Body of pancreas (tissue), 4 donors: ENCODE measurements at places on chromosomes 7 and 10. TPM values are rescaled to one million over a fixed set of nuclear protein-coding genes. Genes with fewer than 3 reads are reported as not detected.

- no peak for DNase-seq
These were observed 243.8 kb upstream of the MDFIC start for GRCh38 chr7:114678116-114678515.

DNA sequence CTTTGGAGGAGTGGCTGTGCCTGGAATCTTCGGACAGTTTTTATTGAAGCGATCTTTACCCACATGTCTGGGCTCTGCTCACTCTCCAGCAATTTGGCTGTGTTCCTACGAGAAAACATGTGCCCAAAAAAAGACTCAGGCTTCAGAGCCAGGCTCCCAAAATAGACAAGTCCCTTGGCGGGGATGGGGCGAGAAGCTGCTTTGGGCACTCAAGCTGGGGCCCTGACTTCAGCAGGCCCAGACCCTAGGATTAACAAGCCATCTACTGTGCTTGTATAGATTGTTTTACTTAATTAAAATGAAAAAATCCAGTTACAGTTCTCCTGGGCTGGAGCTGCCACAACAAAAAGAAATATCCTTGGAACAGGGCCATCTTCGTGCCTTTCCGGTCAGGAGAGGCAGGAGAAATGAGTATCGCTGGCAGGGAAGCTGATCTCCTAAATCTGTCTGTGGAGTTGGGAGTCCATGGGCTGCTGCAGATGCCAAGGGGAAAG, 51.4 kb upstream of the PDCD4 start:
- peak; percentile 54 for DNase-seq

Gene EN2
- total RNA-seq = not detected

GRCh38 chr10:45555795-45556194, 116.8 kb downstream of the ZFAND4 start:
- DNase-seq = no peak

DNA sequence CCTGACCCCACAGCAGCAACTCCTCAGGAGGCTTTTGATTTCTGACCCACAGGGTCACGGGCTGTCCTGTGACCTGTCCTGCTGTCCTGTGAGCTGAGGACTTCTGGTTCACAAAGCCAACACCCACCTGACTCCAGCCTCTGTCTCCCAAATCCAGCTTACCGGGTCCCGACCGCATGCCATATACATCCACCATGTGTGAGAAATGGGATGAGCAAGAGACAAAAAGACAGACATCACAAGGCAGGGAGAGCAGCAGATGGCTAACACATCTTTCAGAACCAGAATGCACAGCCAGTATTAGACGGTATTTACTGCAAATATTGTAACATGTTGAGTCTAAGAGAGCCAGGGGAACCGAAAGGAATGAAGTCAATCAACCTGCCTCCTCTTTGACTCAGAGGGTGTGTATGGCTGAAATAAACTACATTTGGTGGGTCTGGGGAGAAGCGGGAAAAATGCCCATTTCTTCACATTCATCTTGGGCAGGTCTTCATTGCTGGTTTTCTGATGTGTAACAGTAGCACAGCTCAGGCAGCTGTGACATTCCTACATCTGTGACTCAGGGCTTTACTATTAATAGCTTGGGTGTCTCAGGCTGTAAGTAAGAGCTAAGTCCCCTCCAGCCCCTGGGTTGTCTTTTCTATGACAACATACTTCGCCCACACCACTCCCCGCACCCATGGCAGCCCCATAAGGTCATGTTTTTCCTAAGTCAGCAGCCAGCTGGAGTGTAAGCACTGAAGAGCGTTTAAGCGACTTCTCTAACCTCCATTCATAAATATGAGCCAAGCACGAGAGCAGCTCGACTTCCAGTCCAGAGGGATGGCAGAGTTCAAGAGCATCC, 25.0 kb downstream of the ABLIM1 start:
- peak; percentile 26 for DNase-seq

DNA sequence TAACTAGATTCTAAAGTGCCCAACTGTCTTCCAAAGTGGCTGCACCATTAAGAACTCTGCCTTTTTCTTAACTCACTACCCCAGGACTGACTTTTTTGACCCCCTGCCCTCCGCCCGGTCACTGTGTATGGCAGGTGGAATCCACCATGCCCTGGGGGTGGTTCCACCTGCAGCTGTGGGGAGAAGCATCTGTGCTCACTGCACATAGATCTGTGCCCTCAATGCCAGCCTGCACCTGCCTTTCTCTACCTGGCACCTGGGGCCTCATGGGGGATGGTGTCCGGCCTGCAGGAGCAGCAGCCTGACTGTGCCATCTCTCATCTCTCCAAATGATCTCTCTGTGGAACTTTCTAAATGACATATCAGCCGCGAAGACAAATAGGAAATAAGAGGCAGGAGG, 353.5 kb downstream of the PAXIP1 start:
- DNase-seq = no peak

DNA sequence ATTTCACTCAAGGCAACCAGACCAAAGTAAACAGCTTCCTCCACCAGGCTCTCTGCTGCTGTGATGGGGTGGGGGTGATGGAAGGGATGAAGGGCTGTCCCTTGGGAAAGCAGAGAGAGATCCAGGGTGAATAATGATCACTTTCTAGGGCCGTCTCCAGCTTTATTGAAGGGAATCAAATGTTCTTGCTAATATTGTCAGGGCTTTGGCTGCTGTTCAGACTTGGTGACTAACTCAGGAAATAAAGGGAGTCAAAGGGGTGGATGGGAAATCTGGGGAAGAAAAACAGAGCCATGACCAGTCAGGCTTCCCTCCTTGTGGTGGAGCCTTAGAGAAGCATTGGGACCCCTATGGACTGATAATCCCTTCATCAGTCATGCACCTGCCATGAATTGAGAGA, 196.2 kb upstream of the AGK start:
- DNase-seq = no peak

Gene PRSS2
- 15,993 TPM for total RNA-seq

Gene ANLN
- total RNA-seq = 1.6 TPM

DNA sequence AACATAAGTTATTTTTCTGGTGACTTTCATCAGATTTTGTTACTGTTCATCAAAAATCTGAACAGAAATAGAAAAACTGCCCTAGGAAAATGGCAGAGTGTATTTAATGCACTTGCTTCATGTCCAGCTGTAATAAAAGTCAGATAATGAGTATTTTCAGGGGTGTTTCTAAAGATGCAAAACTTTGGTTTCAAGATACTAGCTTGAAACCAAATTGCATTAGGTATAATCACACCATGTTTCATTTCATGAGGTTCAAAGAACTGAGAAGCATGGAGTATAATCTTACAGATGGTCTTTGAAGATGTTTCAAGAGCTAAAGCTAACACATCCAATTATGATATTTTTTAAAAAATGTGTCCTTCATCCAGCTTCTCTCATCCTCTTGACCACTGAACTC, 128.9 kb downstream of the NRCAM start:
- no peak for DNase-seq

Gene AGBL3
- 0.33 TPM for total RNA-seq

DNA sequence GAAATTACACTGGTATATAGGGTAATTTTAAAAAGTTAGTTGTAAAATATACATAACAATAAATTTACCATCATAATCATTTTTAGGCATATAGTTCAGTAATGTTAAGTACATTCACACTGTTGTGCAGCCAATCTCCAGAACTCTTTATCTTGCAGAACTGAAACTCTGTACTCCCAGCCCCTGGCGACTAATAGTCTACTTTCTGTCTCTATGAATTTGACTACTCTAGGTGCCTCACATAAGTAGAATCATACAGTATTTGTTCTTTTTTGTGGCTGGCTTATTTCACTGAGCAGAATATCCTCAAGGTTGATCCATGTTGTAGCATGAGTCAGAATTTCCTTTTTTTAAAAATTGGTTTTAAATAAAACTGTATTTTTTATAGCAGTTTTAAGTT, 41.4 kb downstream of the NRF1 start:
- DNase-seq = no peak

Gene SOSTDC1
- total RNA-seq = not detected

- no peak for DNase-seq
These were observed 16.2 kb downstream of the CHST3 start for GRCh38 chr10:71980181-71981014.

DNA sequence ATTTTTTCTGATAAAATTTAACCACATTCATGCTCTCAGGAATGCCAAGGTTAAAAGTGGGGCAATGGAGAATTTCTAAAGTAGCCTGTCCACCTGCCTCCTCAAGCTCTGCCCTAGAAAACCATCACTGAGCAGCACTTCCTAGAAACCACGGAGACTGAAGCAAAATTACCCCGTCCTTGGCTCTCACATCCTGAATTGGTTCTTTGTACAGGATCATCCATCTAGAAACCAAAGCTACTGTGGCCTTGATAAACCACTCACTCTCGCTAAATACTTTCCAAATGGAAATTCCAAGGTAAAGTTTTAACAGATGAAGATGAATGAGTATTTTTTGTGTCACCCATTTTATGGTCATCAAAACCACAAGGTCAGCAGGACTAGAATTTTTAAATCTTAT, 96.6 kb downstream of the AVL9 start:
- DNase-seq = no peak

DNA sequence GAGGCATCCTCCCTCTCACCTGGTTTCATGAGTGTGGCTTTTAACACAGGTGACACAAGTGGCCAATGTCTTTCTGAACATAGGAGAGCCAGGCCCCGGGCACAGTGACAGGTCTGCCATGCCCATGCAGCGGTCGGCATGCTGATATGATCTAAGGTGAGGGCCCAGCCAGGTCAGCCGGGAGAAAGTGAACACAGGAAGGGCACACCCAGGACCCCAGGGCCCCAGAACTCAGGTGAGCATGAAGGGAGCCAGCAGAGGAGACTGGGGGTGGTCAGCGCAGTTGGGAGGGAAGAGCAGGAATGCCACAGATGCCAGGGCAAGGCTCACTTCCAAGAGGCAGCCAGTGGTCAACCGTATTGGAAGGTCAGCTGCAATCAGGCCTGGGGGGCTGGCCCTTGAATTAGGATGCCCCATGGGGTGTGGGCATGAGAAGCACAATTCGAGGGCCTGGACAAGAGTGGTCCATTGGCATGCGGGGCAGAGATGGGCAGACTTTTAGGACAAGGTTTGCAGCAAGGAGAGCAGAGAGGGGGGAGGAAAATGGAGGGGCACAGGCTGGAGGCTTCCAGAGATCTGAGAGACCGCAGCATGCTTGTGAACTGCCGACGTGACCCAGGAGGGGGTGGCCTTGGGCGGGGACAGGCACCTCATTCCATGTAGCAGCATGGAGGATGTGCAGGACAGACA, 3.9 kb upstream of the INPP5A start:
- DNase-seq = peak; percentile 9

- no peak for DNase-seq
These were observed 17.9 kb upstream of the MYL7 start for GRCh38 chr7:44158873-44159631.

DNA sequence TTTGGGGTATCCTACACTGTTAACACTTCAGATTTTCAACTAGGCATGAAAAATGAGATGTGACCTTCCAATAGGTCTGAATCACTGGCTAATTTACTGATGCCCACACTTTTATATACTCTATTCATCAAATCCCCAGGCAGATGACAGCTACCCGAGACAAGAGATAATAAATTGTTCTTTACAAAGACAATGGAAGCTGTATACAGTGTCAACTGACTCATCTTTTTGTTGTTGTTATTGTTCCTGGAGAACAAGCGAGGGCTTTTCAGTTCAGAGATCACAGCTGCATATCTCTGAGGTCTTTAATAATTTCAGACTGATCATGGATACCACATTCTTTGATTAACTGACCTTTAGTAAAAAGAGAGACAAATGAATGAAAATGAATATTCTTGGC, 228.9 kb downstream of the SDHAF3 start:
- DNase-seq = no peak

Gene SPAG6
- total RNA-seq = 0.26 TPM

GRCh38 chr10:36114141-36114540, 472.0 kb upstream of the FZD8 start:
- no peak for DNase-seq

DNA sequence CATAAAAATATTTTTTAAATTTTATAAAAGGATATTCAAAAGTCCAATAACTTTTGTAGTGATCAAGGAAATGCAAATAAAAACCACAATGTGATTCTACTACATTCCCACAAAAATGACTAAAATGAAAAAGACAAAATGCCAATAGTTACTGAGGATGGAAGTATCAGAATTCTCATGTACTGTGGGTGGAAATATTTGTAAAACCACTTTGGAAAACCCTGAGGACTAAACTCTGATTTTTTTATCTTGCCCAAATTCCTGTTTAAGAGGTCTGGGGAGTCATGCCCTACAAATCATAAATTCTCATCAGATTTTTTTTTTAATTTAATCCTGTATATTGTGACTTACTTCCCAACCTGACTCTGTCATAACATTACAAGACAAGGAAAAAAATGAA, 9.8 kb upstream of the SEMA3D start:
- no peak for DNase-seq

DNA sequence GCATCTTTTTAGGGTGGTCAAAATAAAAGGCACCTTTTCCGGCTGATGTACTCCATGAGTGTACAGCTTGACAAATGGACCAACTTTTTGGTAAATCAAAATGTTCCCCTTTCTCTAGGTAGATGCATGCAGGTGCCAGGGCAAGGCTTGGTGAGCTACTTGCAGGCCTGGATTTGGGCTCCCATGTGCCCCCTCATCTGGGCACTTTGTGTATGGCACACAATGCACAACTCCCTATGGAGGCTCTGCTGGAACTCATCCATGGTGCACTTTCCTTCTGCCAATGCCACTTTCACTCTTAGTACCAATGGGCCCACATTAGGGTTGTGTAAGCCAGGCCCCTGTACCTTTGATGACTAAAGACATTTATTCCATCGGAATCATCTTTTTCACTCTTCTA, 300.8 kb downstream of the SDHAF3 start:
- DNase-seq = no peak

DNA sequence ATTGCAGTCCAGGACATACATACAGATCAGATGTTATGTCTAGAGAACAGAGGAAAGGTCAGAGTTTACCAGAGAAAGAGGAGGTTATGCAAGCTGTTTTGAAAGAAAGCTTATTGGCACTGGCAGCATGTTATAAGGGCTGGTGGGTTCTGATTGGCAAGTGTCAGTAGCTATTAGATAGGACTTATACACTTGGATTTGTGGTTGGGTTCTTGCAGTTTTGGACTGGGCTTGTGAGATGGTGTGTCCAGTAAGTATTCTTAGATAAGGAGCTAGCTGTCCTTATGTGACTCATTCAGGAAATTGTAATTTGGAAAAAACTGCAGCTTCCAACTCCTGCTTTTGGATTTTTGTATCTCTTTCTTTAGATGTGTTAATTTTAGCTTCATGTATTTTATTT, 130.7 kb upstream of the NAMPT start:
- no peak for DNase-seq

GRCh38 chr7:16172366-16172765, 249.0 kb downstream of the CRPPA start:
- no peak for DNase-seq

DNA sequence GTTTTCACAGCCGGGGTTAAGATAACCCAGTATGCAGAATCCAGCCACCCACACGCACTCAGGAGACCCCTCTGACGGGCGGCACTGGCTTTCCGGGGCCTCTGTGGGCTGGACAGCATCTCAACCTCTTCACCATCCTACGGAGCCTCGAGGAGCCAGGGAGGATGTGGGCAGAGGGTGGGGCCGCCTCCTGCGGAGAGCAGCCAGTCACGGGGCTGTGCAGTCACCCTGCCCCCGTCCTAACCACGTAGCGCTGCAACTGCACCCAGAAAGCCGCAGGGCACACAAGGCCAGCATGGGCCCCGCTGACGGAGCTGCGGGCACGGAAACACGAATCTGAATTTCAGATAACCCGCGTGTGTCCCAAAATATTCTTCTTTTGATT, 270.3 kb downstream of the ELFN1 start:
- DNase-seq = no peak
